ENCODE measurements at places on chromosomes 12 and 14.

GRCh38 chr14:30855345-30856037, 18.9 kb upstream of the COCH start:
- no peak for DNase-seq

- no peak for DNase-seq
Observed at GRCh38 chr14:38904959-38905358, 198.1 kb downstream of the SEC23A start.

DNA sequence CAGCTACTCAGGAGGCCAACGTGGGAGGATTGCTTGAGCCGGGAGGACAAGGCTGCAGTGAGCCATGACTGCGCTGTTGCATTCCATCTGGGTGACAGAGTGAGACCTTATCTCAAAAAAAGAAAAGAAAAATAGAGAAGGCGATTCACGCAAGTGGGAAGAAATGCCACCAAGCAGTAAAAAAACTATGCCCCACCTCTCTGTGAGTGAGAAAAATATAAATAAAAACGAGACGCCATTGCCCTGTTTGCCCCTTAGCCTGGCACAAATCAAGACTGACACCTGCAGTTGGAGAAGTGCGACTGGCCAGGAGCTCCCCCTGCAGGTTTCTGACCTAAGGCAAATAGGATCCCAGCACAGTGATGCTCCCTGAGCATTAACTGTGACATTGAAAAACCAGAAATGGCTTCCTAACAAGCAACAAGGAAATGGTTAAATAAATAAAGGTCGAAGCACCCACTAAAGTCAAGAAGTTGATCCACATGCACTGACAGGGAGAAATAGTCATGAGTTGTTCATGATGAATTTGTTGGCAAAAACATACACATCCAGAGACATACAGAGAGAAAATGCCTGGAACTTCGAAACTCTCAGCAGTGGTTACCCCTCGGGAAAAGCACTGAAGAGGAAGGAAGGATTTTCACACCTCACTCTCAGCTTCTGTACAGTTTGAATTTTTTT, 21.1 kb downstream of the GSC start:
- DNase-seq, result peak; percentile 47

DNA sequence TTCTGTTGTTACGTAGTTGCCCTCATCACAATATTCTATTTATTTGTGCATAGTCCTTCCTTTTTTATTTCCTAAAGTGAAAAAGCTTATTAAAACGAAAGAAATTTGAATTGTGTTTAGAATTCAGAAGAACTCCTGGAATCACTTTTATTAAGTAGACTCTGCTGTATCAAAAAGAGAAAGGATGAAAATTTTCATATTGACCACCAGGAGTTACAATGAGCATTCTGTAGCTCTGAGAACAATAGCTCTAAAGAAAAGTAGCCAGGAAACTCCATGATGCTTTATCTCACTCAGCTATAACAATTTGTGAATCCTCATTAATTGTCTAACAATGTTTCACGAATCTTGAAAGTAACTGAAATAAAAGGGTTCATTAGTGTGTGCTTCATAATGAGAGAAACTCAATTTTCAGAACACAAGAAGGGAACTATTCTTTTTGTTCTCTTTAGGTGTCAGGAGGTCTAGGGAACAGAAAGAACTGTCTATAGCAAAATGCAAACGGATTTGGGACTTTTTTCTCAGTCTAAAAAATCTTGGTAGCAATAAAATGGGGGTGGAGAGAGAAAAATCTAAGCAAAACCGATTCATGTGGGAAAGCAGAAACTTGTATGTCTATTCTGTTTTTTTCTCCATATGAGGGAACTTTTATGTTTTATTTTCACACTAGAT, 19.3 kb downstream of the ASCL1 start:
- no peak for DNase-seq

GRCh38 chr12:99192489-99192888, 455.1 kb upstream of the GARIN6 start:
- DNase-seq, result no peak

DNA sequence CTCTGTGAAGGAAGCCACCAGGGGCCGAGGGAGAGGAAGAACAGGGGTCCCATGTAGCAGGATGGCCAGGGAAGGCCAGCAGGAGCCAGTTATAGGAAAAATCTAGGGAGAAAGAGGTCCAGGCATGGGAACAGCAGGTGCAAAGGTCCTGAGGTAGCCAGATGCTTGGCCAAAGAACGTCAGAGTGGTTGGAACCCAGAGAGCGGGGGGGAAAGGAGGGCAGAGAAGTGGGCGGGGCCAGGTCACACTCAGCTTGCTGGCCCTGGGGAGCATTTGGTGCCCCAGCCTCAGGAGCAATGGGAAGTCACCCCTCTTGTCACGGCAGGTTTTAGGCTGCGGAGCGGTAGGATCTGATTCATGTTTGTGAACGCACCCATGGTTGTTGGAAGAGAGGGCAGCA, 180.5 kb downstream of the PHETA1 start:
- DNase-seq, result no peak

- no peak for DNase-seq
Observed at GRCh38 chr14:104428333-104428851, 151.2 kb upstream of the C14orf180 start.

DNA sequence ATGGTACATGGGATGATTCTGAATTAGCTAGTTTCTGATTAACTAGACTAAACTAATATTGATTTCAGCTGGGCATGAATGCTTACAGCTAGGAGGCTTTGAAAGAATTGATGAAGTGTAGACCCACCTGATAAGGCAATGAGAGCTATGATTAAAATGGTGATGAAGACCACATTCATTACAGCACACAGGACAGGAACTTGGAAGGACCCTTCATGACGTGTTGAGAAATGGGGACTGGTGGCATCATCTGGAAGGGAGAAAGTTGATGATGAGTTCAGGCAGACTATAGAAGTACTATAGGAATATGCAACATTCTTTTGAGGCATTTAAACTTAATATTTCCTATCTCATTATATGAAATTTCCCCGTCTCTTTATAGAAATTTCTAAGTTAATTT, 4.5 kb downstream of the CD69 start:
- no peak for DNase-seq

DNA sequence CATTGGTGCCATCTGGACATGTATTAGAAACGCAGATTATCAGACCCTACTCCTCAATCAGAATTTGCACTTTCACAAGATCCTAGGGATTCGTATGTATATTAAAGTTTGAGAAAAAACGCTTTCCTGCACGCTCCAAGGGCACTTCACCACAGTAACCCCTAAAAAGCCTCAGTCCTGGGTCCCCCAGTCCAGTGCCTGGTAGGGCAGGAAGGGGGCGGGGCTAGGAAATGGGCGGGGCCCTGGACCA, 369 bp downstream of the DEPDC4 start:
- DNase-seq, result peak; percentile 84

DNA sequence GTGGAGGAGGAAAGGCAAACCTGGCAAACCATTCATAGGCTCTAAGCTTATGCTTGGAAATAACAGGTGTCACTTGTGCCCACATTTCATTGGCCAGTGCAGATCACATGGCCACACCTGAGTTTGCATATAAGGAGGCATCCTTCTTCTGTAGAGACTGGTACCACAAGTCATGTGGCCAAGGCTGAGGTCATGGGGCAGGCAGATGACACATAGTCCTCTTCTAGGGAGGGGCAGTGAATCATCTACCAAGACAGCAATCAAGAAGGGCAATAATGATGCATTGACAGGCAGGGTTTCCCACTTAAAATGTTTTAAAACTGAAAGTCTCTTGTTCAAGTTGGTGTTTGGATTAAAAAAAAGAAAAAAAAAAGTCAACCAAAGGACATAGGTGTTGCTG, 77.3 kb downstream of the DAAM1 start:
- DNase-seq, result peak; percentile 50

DNA sequence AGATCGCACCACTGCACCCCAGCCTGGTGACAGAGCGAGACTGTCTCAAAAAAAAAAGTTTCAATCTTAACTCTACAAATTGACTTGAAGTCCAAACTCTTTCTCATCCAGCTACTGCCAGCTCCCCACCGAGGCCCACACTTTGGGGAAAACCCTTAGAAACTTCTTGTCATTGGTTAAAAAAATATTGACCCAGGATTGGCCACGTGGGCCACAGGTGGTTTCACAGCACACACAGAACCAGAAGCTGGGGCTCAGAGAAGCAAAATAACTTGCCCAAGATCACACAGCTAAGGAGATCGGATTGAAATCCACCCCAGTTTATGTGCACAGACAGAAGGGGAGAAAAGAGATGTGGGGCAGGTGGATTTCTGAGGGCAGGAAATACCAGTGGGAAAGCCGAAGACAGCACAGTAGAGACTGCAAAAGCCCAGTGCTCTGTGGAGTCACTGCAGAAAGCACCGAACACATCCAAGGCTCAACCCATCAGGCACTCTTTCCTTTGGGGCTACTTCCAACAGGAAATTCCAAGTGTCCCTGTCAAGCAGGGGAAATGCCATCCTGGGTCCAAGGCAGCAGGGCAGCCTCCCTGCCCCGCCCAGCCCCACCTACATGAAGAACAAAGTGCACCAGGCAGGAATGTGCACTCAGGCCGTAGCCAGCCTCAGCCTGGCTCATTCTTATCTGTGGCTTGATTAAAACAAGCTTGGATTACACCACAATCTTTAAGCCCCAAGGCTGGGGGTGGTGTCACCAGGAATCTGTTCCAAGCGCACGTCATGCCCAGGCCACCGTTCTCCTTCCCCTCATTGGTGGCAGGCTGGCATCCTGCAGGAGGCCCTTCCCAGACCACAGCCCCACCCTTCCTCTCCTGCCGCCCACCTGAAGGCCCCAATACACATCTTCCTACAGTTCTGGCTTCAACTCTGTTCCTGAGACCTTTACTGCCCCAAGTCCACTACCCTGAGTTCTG, 72.5 kb downstream of the ITPK1 start:
- no peak for DNase-seq

- DNase-seq, result peak; percentile 14
Observed at GRCh38 chr12:56574210-56574609, 52.6 kb downstream of the RBMS2 start.

DNA sequence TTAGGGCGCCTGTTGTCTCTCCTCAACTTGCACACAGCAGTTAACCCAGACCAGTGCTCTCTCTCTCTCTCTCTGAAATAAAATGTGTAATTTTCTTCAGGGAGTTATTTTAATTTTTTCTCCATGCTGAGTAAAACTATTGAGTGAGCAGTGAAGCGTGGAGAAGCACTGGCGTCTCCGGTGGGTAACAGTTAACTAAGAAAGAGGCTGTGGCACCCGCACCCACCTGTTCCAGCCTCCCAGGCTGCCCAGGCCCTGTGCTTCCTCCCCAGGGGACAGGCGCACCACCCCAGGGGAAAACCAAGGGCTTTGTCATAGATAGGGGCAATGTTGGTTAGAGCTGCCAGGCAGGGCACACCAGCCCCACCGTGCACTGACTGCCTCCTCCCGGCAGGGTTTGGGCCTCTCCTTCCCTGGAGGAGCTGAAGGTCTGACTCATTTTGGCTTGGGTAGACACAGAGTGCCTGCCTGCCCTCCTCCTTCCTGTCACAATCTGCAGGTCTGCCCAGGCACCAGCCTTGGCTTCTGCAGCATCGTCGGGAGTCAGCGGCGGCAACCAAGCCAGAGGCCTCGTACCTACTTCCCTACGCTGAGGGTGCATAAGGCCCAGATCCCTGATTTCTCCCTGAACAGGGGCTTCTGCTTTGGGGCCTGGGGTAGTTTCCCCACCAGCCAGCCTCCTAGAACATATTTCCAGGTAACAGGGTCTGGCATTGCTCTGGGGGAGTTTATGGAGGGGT, 3.9 kb downstream of the HOXC5 start:
- DNase-seq, result peak; percentile 50

GRCh38 chr12:130952171-130952954, 1.3 kb upstream of the ADGRD1 start:
- DNase-seq, result no peak

GRCh38 chr12:6375269-6376078, at the start of gene SCNN1A:
Gene SCNN1A, minus strand, starts transcription at chr12:6375563. Its CDS starts 780 bp downstream, at chr12:6374783.
- no peak for DNase-seq

- no peak for DNase-seq
Observed at GRCh38 chr12:128911861-128912260, 58.6 kb downstream of the GLT1D1 start.

DNA sequence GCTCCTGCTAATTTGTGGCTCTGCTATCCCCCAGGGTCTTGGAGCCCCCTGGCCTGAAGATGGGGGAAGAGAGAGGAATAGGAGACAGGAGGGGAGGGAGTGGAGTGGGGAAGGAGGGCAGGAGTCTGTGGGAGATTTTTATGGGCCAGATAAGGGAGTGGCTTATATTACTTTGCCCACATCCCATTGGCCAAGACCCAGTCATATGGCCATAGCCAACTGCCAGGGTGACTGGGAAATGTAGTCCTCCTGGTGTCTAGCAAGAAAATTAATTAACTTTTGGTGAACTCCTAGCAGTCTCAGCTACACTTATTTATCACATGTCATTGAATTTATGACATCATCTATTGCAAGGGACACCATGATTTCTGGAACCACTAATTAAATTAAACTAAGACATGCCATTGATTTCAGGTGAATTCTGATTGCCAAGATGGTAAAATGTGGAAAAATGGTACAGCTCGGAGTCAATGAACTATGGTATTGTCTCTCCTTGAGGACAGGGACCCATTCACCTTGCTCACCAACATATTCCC, 50.3 kb downstream of the ESRRB start:
- no peak for DNase-seq

DNA sequence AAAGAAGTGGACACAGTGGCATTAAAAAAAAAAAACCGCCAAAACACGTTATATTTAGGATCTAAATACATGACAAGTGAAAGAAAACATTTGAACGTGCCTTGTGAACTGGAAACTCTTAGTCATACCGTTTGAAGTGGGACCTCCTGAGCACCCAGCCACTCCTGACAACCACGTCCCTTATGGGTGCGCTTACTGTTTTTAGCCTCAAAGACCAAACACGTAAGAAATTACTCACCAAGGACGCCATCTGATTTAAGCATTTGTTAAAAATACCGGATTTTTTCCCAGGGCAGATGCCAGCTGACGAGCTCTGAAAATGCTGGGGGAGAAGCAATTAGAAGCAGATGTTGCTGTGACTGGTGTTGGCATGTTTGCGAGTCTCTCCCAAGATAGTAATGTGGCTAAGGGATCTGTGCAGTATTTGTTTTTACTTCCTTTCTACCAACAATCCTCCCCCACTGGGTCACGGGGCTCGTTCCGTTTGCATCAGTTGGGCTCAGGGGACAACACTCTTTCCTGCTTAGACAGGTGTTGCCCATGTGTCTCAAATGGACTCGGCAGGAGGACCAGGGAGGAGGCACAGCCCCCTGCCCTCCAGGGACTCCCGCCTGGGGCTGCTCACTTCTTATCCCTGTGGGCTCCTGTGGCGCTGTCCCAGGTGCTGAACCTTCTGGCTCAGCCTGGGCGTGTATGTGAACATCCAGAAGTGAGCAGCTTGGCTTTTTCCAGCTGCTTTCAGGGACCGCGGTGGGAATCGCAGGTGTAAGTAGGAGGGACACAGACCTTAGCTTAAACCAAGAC, 101.0 kb downstream of the BEGAIN start:
- DNase-seq, result peak; percentile 40

GRCh38 chr12:121712461-121713256, at the start of gene TMEM120B:
Gene TMEM120B, plus strand, starts transcription at chr12:121712752. Its CDS starts 144 bp downstream, at chr12:121712896.
- DNase-seq, result peak; percentile 78

DNA sequence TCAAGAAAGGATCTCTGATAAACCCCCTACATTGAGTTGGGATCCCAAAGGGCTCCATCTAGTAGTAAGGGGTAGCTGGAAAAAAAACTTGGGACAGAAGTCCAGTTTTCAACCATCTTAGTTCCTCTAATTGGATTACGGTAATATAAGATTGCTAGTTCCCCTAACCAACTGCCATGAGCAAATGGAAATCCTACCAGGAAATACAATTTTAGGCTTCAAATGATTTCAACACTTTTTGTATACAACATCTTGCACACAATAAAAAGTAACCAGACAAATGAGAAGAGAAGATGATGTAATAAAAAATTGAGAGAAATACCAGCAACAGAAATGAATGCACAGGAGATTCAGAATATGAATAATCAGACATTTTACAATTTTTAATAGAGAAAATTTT, 73.0 kb downstream of the TSHR start:
- DNase-seq, result no peak

Measured in RKO (cell line).